ENCODE measurements at places on chromosomes 2 and 18.

DNA sequence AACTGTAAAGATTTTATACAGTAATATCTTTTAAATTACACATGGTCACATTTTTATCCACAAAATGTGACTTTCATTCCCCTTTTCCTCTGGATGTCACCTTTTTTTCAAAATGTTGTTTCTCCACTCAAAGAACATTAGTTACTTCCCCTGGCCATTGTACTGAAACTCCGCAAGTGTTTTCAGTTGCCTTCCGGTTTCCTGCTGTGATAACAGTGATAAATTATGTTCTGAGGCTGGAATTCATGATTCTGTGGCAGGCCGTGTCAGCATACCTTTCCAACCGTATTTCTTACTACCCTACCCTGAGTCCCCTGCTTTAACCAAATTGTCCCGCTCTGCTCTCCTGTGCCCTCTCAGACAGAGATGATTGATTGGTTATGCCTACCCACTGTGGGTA lies 53.5 kb downstream of the MGAT5 start:
- no peak for DNase-seq

GRCh38 chr18:63264871-63265270 lies 54.7 kb downstream of the BCL2 start:
- no peak for DNase-seq

GRCh38 chr2:101895039-101895438 lies 96.7 kb upstream of the IL1R2 start:
- no peak for DNase-seq

DNA sequence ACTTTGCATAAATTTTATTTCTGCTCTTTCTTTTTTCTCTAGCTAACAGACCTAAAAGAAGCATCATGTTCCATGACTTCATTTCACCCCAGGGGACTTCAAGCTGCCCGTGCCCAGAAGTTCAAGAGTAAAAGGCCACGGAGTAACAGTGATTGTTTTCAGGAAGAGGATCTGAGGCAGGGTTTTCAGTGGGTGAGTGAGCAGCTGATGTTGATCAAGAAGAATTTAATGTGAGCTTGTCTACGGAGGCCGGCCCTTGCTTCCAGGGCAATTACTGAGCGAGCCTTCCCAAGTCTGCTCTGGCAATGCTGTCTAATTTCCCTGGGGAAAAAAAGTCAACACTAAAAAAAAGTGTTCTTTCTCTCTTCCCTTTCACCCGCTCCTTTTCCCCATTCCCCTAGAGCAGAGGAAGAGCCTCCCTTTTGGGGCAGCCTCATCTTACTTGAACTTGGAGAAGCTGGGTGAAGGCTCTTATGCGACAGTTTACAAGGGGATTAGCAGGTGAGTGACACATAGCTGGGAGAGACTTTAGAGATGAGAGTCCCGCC lies 1.2 kb downstream of the CDK15 start:
- peak; percentile 55 for DNase-seq

DNA sequence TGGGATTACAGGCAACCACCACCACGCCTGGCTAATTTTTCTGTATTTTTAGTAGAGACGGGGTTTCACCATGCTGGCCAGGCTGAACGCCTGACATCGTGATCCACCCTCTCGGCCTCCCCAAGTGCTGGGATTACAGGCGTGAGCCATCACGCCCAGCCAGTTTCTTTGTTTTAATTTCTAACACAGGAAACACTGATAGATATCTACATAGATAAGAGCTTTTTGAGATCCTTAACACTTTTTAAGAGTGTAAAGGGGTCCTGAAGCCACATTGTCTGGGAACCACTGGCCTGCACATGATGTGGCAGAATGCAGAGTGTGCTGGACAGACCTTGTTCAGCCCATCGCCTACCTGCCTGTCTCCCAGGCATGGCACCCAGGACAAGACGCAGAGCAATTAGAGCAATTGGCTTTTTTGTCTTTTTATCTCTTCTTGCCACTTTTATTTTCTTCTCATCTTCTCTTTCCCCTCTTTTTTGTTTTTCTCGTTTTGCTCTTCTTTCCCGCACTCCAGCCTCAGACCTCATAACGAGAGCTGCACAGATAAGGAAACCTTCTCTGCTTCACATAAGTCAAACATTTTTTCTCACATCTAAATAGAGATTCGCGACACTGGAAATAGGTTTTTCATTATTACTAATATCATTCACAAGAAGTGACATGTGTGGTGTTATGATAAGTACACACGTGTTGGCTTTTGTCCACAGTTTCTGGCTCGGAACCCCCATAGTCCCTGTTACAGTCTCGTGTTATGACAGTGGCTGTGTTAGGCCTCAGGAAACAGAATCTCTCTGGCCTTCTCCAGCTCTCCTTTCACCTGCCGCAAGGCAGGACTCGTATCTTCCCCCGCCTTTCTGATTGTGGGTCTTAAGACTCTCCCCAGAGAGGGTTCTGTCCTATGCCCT lies 25.2 kb upstream of the GPR55 start:
- DNase-seq = no peak

- no peak for DNase-seq
Measured at GRCh38 chr18:9627642-9628041, 13.3 kb upstream of the PPP4R1 start.

DNA sequence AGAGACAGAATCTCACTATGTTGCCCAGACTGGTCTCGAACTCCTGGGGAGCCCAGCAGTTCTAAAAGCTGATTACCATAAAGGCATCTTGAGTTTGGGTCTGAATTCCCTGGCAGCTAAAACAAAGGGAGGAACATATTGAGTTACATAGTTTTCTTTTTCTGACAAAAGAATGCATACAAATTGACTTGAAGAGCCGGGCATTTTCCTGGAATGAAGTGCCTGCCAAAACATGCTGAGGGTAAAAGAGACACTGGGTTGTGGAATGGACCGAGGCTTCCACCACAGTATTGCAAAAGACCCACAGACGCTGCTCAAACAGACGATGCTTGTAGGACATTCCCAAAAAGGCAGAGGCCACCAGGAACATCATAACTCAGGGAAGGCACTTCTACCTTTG lies 35.1 kb upstream of the ROCK2 start:
- no peak for DNase-seq

DNA sequence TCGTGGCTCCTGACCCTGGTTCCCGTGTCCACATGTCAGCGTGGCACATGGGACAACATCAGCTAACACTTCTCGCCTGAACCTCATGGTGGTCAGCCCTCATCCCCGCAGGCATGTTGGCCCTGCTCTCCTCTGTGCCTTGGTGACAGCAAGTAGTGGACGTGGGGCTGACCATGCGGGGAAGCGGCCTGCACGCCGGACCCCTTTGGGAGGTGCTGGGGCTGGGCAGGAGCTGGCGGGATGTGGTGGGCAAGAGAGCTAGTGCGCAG lies 249.5 kb downstream of the TWIST2 start:
- no peak for DNase-seq

- DNase-seq = no peak
Measured at GRCh38 chr2:239008677-239009588, 161.0 kb downstream of the TWIST2 start.

GRCh38 chr18:13570216-13570615 lies 156.1 kb downstream of the FAM210A start:
- no peak for DNase-seq

GRCh38 chr2:141468761-141469160 lies 662.1 kb downstream of the LRP1B start:
- DNase-seq = no peak

DNA sequence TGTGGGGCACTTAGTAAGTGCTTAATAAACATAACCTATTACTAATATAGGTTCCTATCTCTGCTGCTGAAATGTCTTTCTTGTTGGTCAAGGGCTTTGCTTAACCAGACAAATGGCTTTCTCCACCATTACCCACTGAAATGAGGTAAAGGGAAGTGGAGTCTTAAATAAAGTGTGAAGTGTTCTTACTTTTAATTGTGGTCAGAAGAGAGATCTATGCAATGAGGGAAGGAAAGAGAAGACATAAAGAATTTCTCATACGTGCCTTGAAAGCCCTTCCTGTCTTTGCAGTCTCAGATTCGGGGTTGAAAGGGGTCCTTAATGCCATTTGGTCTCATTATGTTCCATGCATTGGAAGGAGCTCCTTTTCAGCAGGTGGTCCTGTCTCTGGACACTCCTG lies 6.9 kb upstream of the CXCR4 start:
- no peak for DNase-seq

GRCh38 chr2:110688594-110689091 lies 10.8 kb upstream of the BUB1 start:
- no peak for DNase-seq

- no peak for DNase-seq
Measured at GRCh38 chr2:156537141-156537540, 101.0 kb downstream of the GPD2 start.

- no peak for DNase-seq
Measured at GRCh38 chr2:170717599-170717963, 2.4 kb downstream of the SP5 start.

DNA sequence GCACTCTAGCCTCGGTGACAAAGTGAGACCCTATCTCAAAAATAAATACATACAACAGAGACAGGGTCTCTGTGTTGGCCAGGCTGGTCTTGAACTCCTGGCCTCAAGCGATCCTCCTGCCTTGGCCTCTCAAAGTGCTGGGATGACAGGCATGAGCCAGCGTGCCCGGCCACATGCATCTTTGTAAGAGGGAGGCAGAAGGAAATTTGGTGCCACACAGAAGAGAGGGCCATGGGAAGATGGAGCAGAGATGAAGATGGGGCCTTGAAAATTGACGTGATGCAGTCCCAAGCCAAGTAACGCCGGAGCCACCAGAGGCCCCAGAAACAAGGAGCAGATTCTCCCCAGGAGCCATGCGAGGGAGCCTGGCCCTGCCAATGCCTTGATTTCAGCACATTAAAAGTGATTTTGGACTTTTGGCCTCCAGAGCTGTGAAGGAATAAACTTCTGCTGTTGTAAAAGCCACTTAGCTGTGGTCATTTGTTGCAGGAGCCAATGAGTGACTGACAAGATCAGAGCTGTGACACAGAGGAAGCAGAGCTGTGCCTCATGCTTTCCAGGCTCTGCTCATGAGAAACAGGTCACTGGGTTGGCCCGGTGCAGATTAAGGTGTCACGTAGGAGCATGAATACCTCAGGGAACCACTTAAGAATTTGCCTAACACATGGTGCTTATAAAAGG lies 2.7 kb upstream of the SLC66A2 start:
- DNase-seq = no peak
